Fibroblast of skin of scalp (primary cell): ENCODE measurements at places on chromosomes 2 and 18.

- peak; percentile 99 for DNase-seq
Observed at GRCh38 chr2:200888704-200889625, at the start of the genes NIF3L1 and PPIL3. TSS of gene NIF3L1 (plus strand) at chr2:200889371. CDS start at chr2:200891944, 2,573 bp downstream. TSS of gene PPIL3 (minus strand) at chr2:200889077. CDS start at chr2:200887615, 1,462 bp downstream.

GRCh38 chr2:227774011-227774624 is 28.4 kb downstream of the SCYGR8 start:
- no peak for DNase-seq

- DNase-seq, result peak; percentile 99
Observed at GRCh38 chr18:25737710-25738311, 352.6 kb downstream of the SS18 start.

GRCh38 chr2:232013701-232014353 is 52.3 kb downstream of the DIS3L2 start:
- peak; percentile 94 for DNase-seq

- DNase-seq, result no peak
Observed at GRCh38 chr2:52500561-52500960, 1267.0 kb upstream of the CHAC2 start.

DNA sequence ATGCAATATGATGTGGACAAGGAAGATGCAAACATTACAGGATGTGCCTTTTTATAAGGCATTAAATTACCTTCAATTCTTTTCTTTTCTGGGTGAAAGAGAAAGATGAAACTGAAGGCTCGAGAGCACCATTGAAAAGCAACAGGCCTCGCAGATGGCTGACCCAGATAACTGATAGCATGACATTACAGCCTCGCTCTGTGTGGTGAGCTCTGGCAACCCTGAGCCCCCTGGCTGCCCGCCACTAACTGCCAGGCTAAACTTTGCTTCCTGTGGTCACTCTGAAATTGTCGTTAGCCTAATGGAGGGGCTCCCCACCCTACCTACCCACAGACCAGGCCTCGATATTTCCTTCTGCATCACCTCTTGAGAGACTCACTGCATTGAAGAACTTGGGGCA is 516.8 kb upstream of the FANCL start:
- DNase-seq, result no peak

DNA sequence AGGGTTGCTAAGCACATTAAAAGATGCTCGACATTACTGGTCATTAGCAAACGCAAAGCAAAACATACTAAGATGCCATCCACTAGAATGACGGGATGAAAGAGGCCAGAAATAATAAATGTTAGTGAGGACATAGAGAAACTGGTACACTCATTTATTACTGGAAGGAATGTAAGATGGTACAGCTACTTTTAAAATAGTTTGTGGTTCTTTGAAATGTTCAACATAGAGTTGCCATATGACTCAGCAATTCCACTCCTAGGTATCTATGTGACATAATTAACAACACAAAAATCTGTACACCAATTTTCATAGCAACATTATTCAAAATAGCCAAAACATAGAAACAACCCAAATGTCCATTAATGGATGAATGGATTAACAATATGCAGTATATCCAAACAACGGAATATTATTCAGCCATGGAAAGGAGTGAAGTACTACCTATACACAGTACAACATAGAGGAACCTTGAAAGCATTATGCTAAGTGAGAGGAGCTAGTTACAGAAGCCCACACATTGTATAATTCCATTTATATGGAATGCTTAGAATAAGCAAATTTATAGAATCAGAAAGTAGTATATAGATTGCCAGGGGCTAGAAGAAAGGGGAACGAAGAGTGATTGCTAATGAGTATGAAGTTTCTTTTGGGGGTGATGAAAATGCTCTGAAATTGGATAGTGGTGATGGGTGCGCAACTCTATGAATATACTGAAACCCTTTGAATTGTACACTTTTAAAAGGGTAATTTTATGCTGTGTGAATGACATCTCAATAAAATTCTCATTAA is 61.9 kb upstream of the IL1R1 start:
- DNase-seq, result peak; percentile 66

GRCh38 chr2:62576276-62576939 is 70.4 kb upstream of the TMEM17 start:
- DNase-seq, result no peak

GRCh38 chr2:68032702-68033101 is 30.1 kb downstream of the C1D start:
- no peak for DNase-seq

DNA sequence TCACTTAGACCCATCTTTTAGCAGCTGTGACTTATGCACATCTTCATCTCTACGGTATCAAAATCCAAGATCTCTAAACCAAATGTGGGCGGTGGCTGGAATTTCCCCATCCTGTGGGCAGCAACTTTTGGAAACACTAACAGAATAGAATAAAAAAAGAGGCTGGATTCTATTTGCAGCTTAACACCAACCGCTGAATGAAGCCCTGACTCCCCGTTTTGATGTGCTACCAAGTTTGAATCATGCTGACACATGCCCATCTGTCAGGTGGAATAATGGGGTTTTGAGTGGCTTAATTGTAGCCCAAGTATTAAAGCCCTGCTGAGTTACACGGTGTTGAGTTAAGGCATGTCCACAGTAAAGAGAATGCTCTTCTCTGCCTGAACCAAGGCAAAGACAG is 165.2 kb downstream of the MTCL1 start:
- no peak for DNase-seq

GRCh38 chr2:127469051-127469450 is 50.8 kb downstream of the PROC start:
- DNase-seq, result no peak
